Endothelial cell (in vitro differentiated cells): ENCODE measurements at places on chromosomes 11 and 22. TPM values are rescaled to one million over a fixed set of nuclear protein-coding genes. Genes with fewer than 3 reads are reported as not detected.

The CRYBA4 gene
- total RNA-seq, result 0.46 TPM

GRCh38 chr11:44286268-44286880 lies 23.6 kb downstream of the ALX4 start:
- H3K4me3 ChIP-seq, result no peak overlapping the region
- H3K4me1 ChIP-seq, result no peaks in the 10 kb centered on the region
- no peak overlapping the region for H3K27ac ChIP-seq
- peaks cover 6% of the 10 kb centered on the region for H3K27me3 ChIP-seq

- no peak overlapping the region for H3K4me3 ChIP-seq
- no peak overlapping the region for H3K27ac ChIP-seq
- H3K4me1 ChIP-seq, result peaks cover 28% of the 10 kb centered on the region
- H3K27me3 ChIP-seq, result no peaks in the 10 kb centered on the region
- no peaks in the 10 kb centered on the region for H3K36me3 ChIP-seq
Observed at GRCh38 chr11:45366619-45367190, 80.6 kb upstream of the SYT13 start.

GRCh38 chr22:34903416-34903815 lies 162.5 kb upstream of the ISX start:
- H3K4me3 ChIP-seq, result no peak overlapping the region
- peaks cover 5% of the 10 kb centered on the region for H3K36me3 ChIP-seq
- no peak for DNase-seq
- H3K27ac ChIP-seq, result no peak overlapping the region
- no peaks in the 10 kb centered on the region for H3K4me1 ChIP-seq

DNA sequence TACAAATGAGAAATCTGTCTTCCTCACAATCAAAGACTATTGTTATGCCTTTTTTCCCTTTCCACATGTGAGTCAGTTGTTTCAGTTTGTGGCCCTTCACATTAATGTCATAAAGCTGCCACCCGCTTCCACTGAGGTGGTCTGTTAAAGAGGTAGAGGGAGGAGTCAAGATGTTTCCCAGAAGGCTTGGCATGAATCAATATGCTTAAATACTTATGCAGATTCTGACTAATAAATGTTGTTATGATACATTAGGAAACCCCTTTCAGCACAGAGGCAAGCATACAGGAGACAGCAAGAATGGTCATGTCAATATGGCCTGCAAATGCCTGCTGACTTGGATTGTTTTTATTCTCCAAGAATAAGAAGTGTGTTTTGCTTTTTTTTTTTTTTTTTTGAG lies 6.5 kb downstream of the RTN3 start:
- H3K4me3 ChIP-seq, result no peak overlapping the region
- no peaks in the 10 kb centered on the region for H3K36me3 ChIP-seq
- no peak overlapping the region for H3K27ac ChIP-seq
- no peaks in the 10 kb centered on the region for H3K27me3 ChIP-seq
- peaks cover 5% of the 10 kb centered on the region for H3K4me1 ChIP-seq
- no peak for DNase-seq

- no peaks in the 10 kb centered on the region for H3K36me3 ChIP-seq
- H3K4me3 ChIP-seq, result no peak overlapping the region
- H3K27me3 ChIP-seq, result no peaks in the 10 kb centered on the region
- no peak overlapping the region for H3K27ac ChIP-seq
- no peak for DNase-seq
Observed at GRCh38 chr11:35003186-35003585, 86.8 kb downstream of the PDHX start.
